ENCODE measurements at places on chromosomes 13 and 19.

- DNase-seq, result no peak
Observed at GRCh38 chr13:78383071-78383484, 220.3 kb downstream of the POU4F1 start.

GRCh38 chr13:44243198-44243857 lies 130.3 kb upstream of the SERP2 start:
- DNase-seq, result peak; percentile 80

GRCh38 chr19:5337708-5338655 lies 2.6 kb downstream of the PTPRS start:
- DNase-seq, result peak; percentile 28

- DNase-seq, result no peak
Observed at GRCh38 chr13:49395451-49395865, 48.4 kb downstream of the CAB39L start.

- no peak for DNase-seq
Observed at GRCh38 chr19:43597876-43598275, 1.5 kb downstream of the ZNF576 start.

DNA sequence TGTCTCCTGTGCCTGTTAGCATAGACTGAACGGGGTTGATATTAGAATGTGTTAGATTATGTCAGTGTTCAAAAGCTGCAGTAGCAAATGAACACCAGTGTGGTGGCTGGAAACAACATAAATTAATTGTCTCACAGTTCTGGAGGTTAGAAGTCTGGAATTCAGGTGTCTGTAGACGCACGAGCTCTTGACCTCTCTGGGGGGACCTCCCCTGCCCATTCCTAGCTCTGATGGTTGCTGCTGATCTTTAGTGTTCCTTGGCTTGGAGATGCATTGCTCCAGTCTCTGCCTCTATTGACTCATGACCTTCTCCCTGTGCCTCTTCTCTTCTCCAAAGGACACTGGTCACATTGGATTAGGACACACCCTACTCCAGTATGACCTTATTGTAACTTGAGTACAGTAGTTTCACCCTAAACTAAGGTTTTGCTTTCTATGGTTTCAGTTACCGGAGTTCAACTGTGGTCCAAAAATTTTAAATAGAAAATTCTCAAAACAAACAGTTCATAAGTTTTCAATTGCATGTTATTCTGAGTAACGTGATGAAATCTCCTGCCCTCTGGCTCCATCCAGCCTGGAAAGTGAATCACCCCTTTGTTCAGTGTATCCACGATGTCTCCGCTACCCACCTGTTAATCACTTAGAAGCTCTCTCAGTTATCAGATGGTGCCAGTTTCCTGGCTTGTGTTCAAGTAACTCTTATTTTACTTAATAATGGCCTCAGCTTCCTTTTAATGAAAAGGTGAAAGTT lies 273.2 kb downstream of the MYO16 start:
- DNase-seq, result no peak

DNA sequence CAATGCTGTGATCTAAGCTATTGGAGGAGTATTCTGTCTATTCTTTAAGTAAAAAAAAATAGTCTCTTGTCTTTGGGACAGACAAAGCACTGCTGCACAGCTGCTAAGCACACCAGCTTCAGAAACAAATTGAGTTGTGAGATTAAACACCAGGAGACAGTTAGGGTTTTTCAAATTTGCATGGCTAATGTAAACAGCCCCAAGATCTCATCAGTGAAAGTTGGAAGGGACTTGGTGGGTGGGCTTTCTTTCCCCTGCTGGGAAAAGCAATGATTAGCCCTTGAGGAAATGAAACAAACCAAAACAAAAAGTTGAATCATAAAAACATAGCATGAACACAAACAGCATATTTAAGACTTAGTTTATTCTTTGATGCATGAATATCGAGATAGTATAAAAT lies 143.6 kb upstream of the SLITRK1 start:
- DNase-seq, result no peak

Measured in BE2C (cell line).